Progenitor cell of endocrine pancreas (in vitro differentiated cells): ENCODE measurements at places on chromosomes 6 and 20. TPM values are rescaled to one million over a fixed set of nuclear protein-coding genes. Genes with fewer than 3 reads are reported as not detected.

- peak within 1 kb of the TSS; percentile 12 for H3K27ac ChIP-seq
- H3K4me3 ChIP-seq, result no peak within 1 kb of the TSS
- peaks cover 92% of the 10 kb centered on the region for H3K27me3 ChIP-seq
- peaks cover 4% of the 10 kb centered on the region for H3K4me1 ChIP-seq
- H3K36me3 ChIP-seq, result no peaks in the 10 kb centered on the region
These were observed at the start of gene SLC32A1 for GRCh38 chr20:38723848-38724625. Gene SLC32A1 (plus strand): TSS chr20:38724486. CDS start chr20:38724725, 239 bp downstream.

GRCh38 chr20:3727401-3728021 lies 5.0 kb upstream of the HSPA12B start:
- H3K4me3 ChIP-seq, result no peak overlapping the region
- H3K4me1 ChIP-seq, result no peaks in the 10 kb centered on the region
- no peaks in the 10 kb centered on the region for H3K36me3 ChIP-seq
- H3K27me3 ChIP-seq, result peaks cover 55% of the 10 kb centered on the region
- H3K27ac ChIP-seq, result no peak overlapping the region

- DNase-seq, result no peak
- H3K4me1 ChIP-seq, result no peaks in the 10 kb centered on the region
- H3K36me3 ChIP-seq, result no peaks in the 10 kb centered on the region
These were observed 279.0 kb upstream of the ID4 start for GRCh38 chr6:19558201-19558600.

The HCRTR2 gene
- total RNA-seq, result not detected in 2 replicates

GRCh38 chr20:45835329-45835765 lies 1.7 kb downstream of the SNX21 start:
- H3K4me1 ChIP-seq, result peaks cover 4% of the 10 kb centered on the region
- H3K27me3 ChIP-seq, result peaks cover 1% of the 10 kb centered on the region
- DNase-seq, result no peak
- no peak overlapping the region for H3K27ac ChIP-seq
- no peak overlapping the region for H3K4me3 ChIP-seq

The PRR3 gene
- total RNA-seq, result 16.6 and 19.7 TPM in 2 replicates

The CGA gene
- total RNA-seq, result 5.5 and 7.1 TPM in 2 replicates

- no peak for DNase-seq
- H3K36me3 ChIP-seq, result no peaks in the 10 kb centered on the region
- H3K4me3 ChIP-seq, result no peak overlapping the region
- H3K27ac ChIP-seq, result no peak overlapping the region
- H3K4me1 ChIP-seq, result no peaks in the 10 kb centered on the region
- H3K27me3 ChIP-seq, result peaks cover 6% of the 10 kb centered on the region
These were observed 29.1 kb upstream of the RIMS4 start for GRCh38 chr20:44839481-44839880.

The ACTL10 gene
- total RNA-seq, result 0.36 and 0.38 TPM in 2 replicates

- DNase-seq, result no peak
- no peak overlapping the region for H3K27ac ChIP-seq
- H3K4me1 ChIP-seq, result no peaks in the 10 kb centered on the region
- H3K27me3 ChIP-seq, result no peaks in the 10 kb centered on the region
- no peak overlapping the region for H3K4me3 ChIP-seq
These were observed 442.3 kb downstream of the EPHA7 start for GRCh38 chr6:92977018-92977417.

The GABRR1 gene
- total RNA-seq, result not detected in 2 replicates

- no peaks in the 10 kb centered on the region for H3K36me3 ChIP-seq
- DNase-seq, result no peak
- H3K4me3 ChIP-seq, result no peak overlapping the region
- peaks cover 7% of the 10 kb centered on the region for H3K4me1 ChIP-seq
- H3K27me3 ChIP-seq, result no peaks in the 10 kb centered on the region
These were observed 440.0 kb upstream of the HSF2 start for GRCh38 chr6:121959501-121959900.

The CST2 gene
- not detected in 2 replicates for total RNA-seq

The KIF25 gene
- total RNA-seq, result not detected in 2 replicates

GRCh38 chr20:5807431-5807830 lies 57.2 kb downstream of the SHLD1 start:
- H3K4me1 ChIP-seq, result peaks cover 8% of the 10 kb centered on the region
- no peak for DNase-seq
- H3K36me3 ChIP-seq, result no peaks in the 10 kb centered on the region
- no peak overlapping the region for H3K27ac ChIP-seq
- no peak overlapping the region for H3K4me3 ChIP-seq

The KCNK5 gene
- 2.0 and 2.3 TPM in 2 replicates for total RNA-seq

DNA sequence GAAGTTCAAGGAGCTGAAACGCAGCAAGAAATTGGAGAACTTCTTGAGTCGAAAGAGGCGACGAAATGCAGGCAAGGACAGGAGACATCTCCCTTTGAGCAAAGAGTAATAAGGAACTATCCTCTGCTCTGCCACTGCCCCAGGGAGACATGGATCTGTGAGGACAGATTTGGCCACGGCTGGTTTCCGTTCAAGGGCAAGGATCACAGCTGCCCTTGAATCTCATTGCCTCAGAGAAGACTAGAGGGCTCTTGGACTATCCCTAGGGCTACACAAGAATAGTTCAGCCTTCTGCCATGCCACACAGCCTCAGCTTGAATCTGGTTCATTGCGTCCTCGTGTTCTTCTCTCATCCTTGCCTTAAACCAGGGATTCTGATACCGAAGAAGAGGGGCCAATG lies 7.7 kb downstream of the RRP36 start:
- H3K27ac ChIP-seq, result peak overlapping the region; percentile 37
- no peaks in the 10 kb centered on the region for H3K4me1 ChIP-seq
- H3K27me3 ChIP-seq, result no peaks in the 10 kb centered on the region
- peaks cover 31% of the 10 kb centered on the region for H3K36me3 ChIP-seq
- H3K4me3 ChIP-seq, result no peak overlapping the region
- DNase-seq, result no peak

DNA sequence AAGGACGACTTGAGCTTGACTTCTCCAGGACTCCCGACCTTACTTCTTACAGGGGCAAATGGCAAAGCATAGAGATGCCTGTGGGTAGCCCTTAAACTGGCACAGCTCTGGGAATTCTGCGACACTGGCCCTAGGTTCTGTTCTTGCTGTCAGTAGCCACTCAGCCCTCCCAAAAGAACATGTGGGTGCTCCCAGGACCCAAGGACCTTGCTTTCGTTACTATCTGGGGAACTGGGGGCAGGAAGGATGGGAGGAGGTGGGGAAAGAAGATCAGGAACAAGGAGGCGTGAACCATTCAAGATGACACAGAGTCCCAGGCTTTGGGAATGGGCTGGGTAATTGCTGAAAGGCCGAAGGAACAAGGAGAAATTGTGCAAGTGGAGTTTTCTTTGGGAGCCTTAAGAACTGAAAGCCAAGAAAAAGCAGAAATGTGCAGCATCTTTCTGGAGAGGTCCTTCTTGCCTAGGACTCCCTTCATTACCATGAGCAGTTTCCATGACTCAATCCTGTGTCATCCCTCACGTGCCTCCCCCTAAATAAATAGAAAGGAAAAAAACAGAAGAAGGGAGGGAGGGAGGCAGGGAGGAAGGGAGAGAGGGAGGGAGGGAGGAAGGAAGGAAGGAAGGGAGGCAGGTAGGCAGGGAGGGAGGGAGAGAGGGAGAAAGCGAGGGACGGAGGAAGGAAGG lies 284.6 kb upstream of the FOXQ1 start:
- H3K4me3 ChIP-seq, result no peak overlapping the region
- DNase-seq, result no peak
- H3K27me3 ChIP-seq, result peaks cover 27% of the 10 kb centered on the region
- no peak overlapping the region for H3K27ac ChIP-seq
- H3K4me1 ChIP-seq, result no peaks in the 10 kb centered on the region

GRCh38 chr6:53321701-53322100 lies 27.0 kb downstream of the ELOVL5 start:
- H3K27me3 ChIP-seq, result no peaks in the 10 kb centered on the region
- peaks cover 13% of the 10 kb centered on the region for H3K4me1 ChIP-seq
- H3K36me3 ChIP-seq, result no peaks in the 10 kb centered on the region
- DNase-seq, result no peak
- peak overlapping the region; percentile 46 for H3K27ac ChIP-seq

- H3K27ac ChIP-seq, result no peak overlapping the region
- H3K27me3 ChIP-seq, result peaks cover 7% of the 10 kb centered on the region
- H3K36me3 ChIP-seq, result no peaks in the 10 kb centered on the region
- no peaks in the 10 kb centered on the region for H3K4me1 ChIP-seq
These were observed 150.3 kb downstream of the OTOR start for GRCh38 chr20:16898433-16898832.

GRCh38 chr6:42274898-42275297 lies 57.2 kb upstream of the MRPS10 start:
- H3K27me3 ChIP-seq, result no peaks in the 10 kb centered on the region
- H3K4me1 ChIP-seq, result peaks cover 21% of the 10 kb centered on the region
- no peak overlapping the region for H3K4me3 ChIP-seq

DNA sequence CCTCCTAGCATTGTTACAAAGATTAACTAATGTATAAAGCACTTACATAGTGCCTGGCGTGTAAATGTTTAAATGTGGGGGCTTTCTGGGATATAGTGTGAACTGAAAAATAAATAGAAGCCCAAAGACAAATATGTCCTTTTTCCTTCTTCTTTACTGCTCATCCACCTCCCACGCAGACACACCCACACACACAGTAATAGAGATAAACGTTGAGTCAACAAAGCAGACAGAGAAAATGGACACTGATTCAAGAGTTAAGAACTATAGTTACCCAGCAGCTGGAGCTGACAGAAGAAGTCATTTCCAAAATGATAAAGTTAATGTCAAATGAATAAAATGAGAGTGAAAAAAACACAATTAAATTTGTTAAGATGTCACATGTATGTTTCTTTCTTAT lies 68.3 kb downstream of the FHL5 start:
- DNase-seq, result no peak
- no peak overlapping the region for H3K4me3 ChIP-seq
- H3K4me1 ChIP-seq, result peaks cover 3% of the 10 kb centered on the region

The HLA-DRB5 gene
- 0.60 and 0.71 TPM in 2 replicates for total RNA-seq

DNA sequence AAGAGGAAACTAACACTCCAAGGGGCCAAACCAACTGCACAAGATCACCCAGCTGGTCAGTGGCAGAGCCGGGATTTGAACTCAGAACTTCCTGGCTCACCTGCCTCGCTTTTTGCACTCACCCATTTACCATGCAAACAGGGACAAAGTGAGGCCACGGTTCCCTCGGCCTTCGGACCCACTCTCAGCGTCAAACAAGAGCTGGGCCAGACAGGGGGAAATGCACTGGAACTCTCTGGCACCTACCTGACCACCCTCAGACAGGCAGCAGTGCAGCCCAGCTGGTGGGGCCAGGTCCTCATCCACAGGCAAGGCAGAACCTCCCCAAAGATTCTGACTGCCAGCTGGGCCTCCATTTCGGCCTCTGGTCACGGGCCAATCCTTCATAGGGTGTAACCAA lies 93.7 kb upstream of the SRSF6 start:
- no peak overlapping the region for H3K27ac ChIP-seq
- no peak overlapping the region for H3K4me3 ChIP-seq
- no peak for DNase-seq
- H3K27me3 ChIP-seq, result peaks cover 22% of the 10 kb centered on the region

DNA sequence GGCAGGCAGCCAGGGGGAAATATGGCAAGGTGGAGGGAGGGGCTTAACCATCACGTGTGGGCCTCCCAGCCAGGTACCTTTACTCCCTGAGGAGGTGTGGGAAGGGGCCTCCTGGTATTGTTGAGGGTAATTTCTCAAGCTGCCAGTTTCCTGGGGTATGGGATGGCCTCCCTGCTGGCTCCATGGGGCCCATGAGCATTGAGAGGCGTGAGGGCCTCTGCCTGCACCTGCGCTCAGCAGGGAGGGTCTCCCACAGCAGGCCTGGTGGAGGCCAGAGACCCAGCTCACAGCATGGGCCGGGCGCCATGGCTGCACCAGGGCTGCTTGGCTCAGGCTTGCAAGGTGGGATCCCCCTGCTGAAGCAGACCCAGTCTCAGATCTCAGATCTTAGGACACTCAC lies 113.0 kb downstream of the GRM4 start:
- no peaks in the 10 kb centered on the region for H3K36me3 ChIP-seq
- peaks cover 54% of the 10 kb centered on the region for H3K27me3 ChIP-seq
- H3K4me1 ChIP-seq, result no peaks in the 10 kb centered on the region
- no peak for DNase-seq

GRCh38 chr6:108501559-108501958 lies 59.2 kb upstream of the FOXO3 start:
- H3K4me3 ChIP-seq, result no peak overlapping the region
- no peak for DNase-seq
- H3K27me3 ChIP-seq, result no peaks in the 10 kb centered on the region

The GNAS-AS1 gene
- 4.3 and 4.4 TPM in 2 replicates for total RNA-seq

The TCF19 gene
- 9.3 and 9.6 TPM in 2 replicates for total RNA-seq

DNA sequence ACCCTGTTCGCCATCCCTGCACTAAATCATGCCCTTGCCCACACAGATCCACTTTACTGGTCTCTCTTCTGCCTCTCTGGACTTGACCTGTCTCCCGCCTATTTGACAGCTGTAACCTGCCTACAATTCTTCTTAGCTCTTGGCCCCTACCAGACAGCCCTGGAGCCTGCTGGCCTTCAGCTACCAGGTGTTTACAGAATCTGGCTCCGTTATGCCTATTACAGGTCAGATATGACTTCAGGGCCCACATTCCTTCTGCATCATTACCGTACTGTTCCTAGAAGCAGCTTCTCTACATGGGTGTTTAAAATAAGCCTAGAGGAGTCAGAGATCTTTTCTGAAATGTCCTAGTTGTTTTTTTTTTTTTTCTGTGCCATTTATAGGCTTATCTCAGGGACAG lies 45.4 kb upstream of the CCN6 start:
- H3K4me1 ChIP-seq, result peaks cover 11% of the 10 kb centered on the region
- no peaks in the 10 kb centered on the region for H3K36me3 ChIP-seq
- H3K27ac ChIP-seq, result no peak overlapping the region
- H3K27me3 ChIP-seq, result no peaks in the 10 kb centered on the region

GRCh38 chr6:31794866-31795615 lies 511 bp downstream of the VARS1 start:
- H3K27ac ChIP-seq, result peak overlapping the region; percentile 98
- no peak for DNase-seq

DNA sequence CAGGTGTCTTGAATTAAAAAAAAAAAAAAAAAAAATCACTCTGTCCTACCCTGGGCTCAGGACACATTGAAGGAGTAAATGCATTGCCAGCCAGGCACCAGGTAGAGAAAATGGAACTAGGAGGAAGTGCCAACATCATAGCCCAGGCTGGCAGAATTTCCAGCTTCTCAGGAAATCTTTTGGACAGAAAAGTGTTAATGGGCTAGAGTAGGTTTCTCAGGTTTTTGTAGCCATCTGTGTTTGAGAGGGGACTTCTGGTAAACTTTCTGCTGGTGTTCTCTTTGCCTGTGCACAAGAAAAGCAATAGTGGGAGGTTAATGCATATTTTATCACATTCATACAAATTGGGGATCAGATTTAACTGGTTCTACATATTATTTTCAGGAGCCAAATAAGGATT lies 678.3 kb upstream of the NRSN1 start:
- H3K27ac ChIP-seq, result no peak overlapping the region
- H3K27me3 ChIP-seq, result no peaks in the 10 kb centered on the region
- H3K4me1 ChIP-seq, result peaks cover 21% of the 10 kb centered on the region
- no peaks in the 10 kb centered on the region for H3K36me3 ChIP-seq
- no peak overlapping the region for H3K4me3 ChIP-seq

- no peaks in the 10 kb centered on the region for H3K4me1 ChIP-seq
- H3K27ac ChIP-seq, result no peak overlapping the region
- no peak for DNase-seq
- no peaks in the 10 kb centered on the region for H3K27me3 ChIP-seq
These were observed 98.8 kb downstream of the SOD2 start for GRCh38 chr6:159594106-159594749.

- H3K27ac ChIP-seq, result no peak overlapping the region
- H3K4me3 ChIP-seq, result no peak overlapping the region
- no peaks in the 10 kb centered on the region for H3K27me3 ChIP-seq
- H3K36me3 ChIP-seq, result peaks cover 3% of the 10 kb centered on the region
- DNase-seq, result no peak
These were observed 479.3 kb upstream of the BTBD3 start for GRCh38 chr20:11438412-11438811.
